ENCODE measurements at places on chromosomes 6 and 20.
A peak's percentile ranks its signal among the peaks of the same experiment; 100 is the strongest.

- no peak for DNase-seq
These were observed 133.4 kb downstream of the MYB start for GRCh38 chr6:135314543-135314942.

- DNase-seq: no peak
These were observed 203.8 kb upstream of the PCSK2 start for GRCh38 chr20:17023036-17023435.

DNA sequence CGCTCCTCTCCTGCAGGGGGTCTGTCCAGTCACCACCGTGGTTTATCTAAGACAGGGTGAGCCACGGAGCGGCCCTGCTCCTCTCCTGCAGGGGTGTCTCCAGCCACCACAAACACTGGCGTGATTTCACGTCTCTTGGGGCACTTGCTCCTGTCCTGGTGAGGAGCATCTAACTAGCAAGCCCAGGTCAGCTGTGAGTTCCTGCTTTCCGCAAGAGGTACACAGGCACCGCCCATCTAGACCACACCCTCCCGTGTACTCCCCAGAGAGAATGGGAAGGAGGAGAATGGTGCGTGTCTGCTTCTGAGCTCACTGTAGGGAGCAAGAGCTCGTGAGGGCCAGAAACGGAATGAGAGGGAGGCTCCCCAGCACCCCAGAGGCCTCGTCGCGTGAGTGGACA is 40.7 kb downstream of the DACT2 start:
- DNase-seq: no peak

DNA sequence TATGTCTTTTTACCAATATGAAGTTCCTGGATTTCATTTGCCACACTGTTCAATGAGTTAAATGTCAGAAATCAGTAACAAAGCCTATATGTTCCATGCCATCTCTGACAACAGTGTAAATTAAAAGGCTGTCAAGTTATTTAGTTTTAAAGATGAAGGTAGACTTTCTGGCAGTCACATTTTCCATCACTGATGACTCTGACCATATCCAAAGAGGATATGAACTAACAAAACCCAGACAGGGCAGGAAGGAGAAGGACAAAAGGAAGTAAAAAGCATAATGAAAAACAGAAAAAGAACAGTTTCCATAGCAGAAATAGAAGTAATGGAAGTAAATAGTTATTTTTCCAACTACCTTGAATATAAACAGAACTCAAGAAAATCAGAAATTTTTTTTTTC is 242.3 kb downstream of the UBE3D start:
- no peak for DNase-seq

- DNase-seq: no peak
These were observed 26.0 kb downstream of the TBC1D7 start for GRCh38 chr6:13302291-13302690.

DNA sequence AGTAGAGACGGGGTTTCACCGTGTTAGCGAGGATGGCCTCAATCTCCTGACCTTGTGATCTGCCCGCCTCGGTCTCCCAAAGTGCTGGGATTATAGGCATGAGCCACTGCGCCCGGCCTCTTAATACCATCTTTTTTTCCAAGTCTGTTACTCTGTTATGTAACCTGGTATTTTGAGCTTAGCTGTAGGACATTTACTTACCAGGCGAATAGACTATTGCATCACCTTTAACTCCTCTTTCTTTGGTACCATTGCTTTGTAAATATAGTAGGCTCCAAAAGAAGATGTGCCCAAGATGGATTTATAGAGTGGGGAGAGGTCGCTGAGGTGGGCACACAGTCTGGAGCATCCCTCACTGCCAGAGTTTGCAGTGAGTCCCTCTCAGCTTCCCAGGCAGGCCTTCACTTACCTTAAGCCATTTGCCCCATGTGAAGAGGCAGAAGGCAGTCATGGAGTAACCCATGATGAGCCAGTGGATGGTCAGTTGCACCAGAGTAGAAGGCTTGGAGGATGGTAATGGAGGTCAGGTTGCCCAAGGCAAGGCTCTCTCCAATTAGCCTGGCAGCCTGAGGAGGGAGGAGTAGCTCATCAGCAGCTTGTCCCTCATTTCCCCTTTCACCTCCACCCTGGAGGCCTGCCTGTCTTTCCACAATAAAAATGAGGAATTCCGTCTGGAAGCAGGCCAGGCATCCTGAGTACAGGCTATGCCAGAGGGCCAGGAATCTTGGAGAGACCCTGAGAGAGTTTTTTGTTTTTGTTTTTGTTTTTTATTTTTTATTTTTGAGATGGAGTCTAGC is 9.7 kb downstream of the TIAM2 start:
- no peak for DNase-seq

DNA sequence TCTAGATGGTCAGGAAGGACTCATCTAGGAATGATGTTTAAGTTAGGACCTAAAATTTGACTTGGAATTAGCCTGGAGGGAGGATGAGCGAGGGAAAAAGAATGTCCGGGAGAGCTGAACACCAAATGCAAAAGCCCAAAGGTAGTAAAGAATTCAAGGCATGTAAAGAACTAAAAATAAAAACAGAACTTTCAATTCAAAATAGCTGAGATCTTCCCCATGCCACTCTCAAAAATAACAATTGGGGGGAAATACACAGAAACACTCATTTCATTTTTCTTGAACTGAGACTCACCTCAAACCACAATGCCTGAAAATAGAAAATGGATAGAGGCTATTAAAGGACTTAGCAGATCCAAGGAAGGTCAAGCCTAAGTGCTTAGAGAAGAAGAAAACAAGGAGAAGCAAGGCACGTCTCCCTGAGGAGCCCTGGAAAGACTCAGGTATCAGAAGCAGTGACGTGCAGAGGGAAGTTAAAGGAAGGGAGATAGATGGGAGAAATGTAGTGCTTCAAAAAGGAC is 10.4 kb downstream of the PXT1 start:
- DNase-seq: peak; percentile 80

DNA sequence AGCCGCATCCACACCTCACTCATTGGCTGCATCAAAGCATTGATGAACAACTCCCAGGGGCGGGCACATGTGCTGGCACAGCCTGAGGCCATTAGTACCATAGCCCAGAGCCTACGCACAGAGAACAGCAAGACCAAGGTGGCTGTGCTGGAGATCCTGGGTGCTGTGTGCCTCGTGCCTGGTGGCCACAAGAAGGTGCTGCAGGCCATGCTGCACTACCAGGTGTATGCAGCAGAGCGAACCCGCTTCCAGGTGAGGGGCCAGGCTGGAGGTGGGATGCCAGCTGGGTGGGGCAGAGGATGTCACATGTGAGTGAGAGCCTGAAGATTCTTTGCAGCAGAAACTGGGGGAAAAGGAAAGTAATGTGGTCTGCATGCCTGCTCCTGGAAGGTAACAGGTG is 66.7 kb downstream of the MOCS1 start:
- DNase-seq: no peak

GRCh38 chr6:19342616-19343015 is 494.6 kb upstream of the ID4 start:
- DNase-seq: no peak

All from fibroblast of skin of abdomen (primary cell).